ENCODE measurements at places on chromosomes 3 and 15.

- no peak for DNase-seq
Measured at GRCh38 chr3:197029511-197030167, at the start of gene MELTF. Gene MELTF (minus strand): TSS chr3:197029817. CDS start chr3:197029702, 115 bp downstream.

- no peak for DNase-seq
Measured at GRCh38 chr3:138949445-138950005, 2.5 kb downstream of the FOXL2NB start.

GRCh38 chr3:58260261-58260731 lies 22.7 kb downstream of the ABHD6 start:
- peak; percentile 51 for DNase-seq

GRCh38 chr3:64600246-64600950 lies 87.4 kb downstream of the ADAMTS9 start:
- no peak for DNase-seq

GRCh38 chr15:94263341-94264273 lies 32.2 kb downstream of the MCTP2 start:
- no peak for DNase-seq

- no peak for DNase-seq
Measured at GRCh38 chr3:183410280-183410679, 18.1 kb downstream of the MCF2L2 start.

GRCh38 chr3:154018100-154018696 lies 103.0 kb upstream of the ARHGEF26 start:
- DNase-seq: no peak

DNA sequence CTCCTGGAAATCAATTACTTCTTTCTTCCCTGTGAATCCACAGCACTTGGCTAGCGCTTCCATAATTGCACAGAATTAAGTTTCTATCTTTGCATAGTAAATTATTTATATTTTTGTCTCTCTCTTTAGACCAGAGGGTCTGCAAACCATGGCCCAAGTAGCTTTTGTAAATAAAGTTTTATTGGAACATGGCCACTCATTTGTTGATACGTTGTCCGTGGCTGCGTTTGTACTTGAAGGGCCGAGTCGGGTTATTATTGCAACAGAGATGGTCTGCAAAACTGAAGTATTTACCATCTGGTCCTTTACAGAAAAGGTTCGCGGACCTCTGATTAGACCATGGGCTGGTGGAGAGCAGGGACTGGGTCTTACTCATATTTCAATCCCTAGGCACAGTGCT lies 102.5 kb downstream of the RPLP1 start:
- DNase-seq: no peak

GRCh38 chr3:46665763-46666452 lies 27.6 kb downstream of the ALS2CL start:
- no peak for DNase-seq

DNA sequence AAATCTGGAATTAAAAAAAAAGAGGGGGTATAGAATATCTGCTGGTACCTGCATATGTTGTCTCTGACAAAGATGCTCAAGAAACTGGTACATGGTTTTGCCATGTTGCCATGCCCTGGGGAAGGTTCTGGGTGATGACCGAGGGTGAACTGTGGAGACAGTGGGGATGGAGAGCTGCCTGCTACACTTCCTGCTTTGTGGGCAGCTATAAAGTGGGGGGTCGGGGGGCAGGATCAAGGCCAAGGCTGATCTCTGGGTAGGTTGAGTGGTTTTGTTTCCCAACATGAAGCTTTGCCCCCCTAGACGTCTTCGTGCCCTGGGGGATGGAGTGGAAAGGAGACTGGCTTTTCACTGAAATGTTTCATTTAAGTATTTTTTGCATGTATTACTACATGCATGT lies 74.6 kb downstream of the IQSEC1 start:
- DNase-seq: no peak

DNA sequence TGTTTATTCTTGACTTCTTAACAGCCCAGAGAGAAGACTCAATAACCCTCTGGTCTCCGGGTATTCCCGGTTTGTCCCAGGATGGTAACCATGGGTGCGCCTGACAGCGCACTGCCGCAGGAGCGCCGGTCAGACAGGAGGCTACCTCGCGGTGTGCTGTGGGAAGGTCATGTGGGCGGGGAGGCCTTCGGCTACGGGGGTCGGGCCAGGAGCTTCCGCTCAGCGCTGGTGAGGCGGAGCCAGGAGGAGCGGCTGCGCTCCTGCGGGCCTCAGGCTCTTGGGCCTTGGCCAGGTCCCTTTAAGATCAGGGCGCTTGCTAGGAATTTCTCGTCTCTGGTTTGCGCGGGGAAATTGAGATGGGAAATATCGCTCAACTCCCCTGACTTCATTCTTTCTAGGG lies 182.3 kb upstream of the NDN start:
- no peak for DNase-seq

GRCh38 chr15:90154861-90155626 lies 46.1 kb upstream of the SEMA4B start:
- DNase-seq: peak; percentile 62

DNA sequence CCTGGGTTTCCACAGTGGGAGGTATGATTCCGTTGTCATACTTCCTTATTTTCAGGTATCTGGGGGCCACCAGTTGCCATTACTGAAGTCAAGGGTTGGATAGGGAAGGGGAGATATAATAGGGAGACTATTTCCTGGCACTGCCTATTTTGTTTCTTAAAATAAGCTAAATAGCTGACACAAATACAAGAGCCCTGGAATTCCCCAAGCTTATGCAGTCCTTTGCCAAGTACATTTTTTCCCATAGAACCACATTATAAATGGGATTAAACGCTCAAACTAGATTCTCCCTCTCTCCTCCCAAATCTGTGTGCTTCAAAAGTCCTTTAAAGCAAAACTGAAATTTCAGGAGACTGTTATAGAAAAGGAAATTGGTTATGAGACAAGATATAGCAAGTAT lies 68.7 kb downstream of the AP4E1 start:
- no peak for DNase-seq

GRCh38 chr3:110400315-110400714 lies 671.3 kb upstream of the NECTIN3 start:
- no peak for DNase-seq

GRCh38 chr3:176426371-176426770 lies 770.9 kb downstream of the TBL1XR1 start:
- DNase-seq: no peak

DNA sequence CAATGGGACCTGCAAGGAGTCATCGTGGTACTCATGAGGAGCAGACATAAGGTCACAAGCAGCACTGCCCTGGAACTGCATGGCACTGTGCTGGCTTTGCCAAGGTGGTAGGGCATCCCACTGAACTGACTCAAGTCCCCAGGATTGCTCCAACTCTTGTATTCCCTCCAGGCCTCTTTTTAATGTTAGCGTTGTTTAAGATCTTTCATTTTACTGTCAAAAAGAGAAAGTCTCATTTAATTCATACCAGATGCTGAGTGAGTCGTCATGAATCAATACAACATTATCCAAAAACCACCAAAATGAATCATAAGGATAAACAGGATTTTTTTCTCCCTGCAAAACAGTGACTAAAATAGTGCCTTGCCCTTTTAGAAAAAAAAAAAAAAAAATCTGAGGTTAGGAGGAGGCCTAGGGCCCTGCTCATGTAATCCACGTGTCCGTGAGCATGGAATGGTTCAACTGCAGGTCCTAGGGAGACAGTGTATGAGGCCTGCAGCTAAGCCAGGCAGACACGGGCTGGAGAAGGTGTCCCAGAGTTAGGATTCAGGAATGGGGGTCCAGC lies 36.7 kb upstream of the BLM start:
- DNase-seq: no peak

DNA sequence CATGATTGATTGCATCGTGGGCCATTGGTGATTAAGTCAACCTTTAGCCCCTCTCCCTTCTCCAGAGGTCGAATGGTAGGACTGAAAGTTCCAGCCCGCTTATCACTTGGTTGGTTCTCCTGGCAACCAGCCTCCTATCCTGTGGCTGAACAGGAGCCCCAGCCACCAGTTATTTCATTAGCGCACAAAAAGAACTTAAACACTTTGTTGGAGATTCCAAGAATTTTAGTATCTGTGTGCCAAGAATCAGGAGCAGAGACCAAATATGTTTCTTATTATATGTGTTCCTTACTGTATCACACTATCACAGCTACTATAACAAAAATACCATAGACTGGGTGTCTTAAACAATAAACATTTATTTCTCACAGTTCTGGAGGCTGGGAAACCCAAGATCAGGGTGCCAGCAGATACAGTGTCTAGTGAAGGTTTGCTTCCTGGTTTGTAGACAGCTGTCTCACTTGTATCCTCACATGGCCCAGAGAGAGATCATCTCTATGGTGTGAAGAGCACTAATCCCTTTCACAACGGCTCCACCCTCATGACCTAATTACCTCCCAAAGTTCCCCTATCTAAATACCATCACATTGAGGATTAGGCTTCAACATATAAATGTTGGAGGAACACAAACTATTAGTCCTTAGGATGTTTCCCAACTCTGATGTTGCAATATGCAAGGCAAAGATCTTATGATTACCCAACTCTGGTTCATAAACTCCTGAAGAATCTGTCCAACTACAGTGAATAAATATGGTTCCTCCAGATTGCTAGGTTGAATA lies 30.5 kb upstream of the APH1B start:
- no peak for DNase-seq

- DNase-seq: no peak
Measured at GRCh38 chr3:141699324-141699723, 38.8 kb upstream of the RNF7 start.

DNA sequence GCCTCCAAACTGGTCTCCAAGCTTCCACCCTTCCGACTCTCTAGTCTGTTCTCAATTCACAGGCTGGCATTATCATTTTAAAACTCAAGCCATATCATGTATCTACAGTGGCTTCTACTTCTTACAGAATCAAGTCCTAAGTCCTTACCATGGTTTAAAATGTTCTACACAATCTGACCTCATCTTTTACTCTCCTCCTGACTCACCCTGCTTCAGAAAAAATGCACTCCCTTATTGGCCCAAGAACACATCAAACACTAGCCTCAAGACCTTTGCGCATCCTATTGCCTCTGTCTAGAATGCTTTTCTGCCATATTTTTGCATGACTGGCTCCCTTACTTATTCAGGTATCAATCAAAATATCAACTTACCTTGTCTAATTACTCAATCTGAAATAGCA lies 11.0 kb downstream of the MRPL3 start:
- DNase-seq: no peak

DNA sequence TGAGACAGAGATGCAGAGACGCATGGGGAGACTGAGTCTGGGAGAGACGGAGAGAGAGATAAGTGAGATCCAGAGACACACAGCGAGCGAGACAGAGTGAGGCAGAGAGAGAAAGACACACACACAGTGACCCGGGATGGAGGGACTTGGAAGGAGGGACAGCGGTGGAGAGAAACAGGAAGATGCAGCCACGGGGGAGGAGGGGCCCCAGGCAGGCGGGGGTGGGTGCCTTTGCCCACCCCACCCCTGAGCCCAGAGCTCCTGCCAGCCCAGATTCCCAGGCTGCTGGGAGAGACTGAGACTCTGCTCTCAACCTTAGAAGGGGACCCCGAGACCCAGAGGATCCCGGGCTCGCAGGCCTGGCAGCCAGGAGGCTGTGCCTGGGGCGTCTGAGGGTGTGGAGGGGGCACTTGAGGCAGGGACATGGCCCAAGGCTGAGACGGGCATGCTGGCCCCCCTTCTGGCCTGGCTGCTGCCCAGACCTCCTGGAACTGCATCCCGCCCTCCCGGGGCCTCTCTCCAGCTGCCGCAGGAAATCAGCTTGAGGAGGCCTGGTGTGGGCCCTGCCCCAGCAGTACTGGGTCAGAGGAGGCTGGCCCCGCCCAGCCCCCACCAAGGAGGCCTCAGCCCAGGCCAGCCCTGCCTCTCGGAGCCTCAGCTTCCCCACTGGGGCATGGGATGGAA lies 18.1 kb downstream of the H1-8 start:
- no peak for DNase-seq

DNA sequence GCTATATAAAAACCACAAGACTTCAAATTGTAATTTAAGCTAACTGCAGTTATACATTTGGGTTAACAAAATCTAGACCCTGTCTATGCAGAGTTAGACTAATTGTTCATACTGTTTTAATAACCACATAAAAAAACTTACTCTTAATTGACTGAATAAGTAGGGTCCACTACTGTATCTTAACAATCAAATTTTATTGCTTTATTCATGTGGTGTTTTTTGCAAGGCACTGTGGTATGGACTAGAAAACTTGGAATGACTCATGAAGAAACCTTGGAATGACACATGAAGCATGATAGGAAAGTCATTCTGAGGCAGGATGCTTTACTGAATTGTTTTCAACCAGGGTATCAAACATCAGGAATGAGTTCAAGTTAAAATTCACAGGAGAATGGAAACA lies 2.3 kb downstream of the SERP1 start:
- no peak for DNase-seq
